C1 segment of cervical spinal cord (tissue), 14 donors: ENCODE measurements at places on chromosomes 1 and 21.

DNA sequence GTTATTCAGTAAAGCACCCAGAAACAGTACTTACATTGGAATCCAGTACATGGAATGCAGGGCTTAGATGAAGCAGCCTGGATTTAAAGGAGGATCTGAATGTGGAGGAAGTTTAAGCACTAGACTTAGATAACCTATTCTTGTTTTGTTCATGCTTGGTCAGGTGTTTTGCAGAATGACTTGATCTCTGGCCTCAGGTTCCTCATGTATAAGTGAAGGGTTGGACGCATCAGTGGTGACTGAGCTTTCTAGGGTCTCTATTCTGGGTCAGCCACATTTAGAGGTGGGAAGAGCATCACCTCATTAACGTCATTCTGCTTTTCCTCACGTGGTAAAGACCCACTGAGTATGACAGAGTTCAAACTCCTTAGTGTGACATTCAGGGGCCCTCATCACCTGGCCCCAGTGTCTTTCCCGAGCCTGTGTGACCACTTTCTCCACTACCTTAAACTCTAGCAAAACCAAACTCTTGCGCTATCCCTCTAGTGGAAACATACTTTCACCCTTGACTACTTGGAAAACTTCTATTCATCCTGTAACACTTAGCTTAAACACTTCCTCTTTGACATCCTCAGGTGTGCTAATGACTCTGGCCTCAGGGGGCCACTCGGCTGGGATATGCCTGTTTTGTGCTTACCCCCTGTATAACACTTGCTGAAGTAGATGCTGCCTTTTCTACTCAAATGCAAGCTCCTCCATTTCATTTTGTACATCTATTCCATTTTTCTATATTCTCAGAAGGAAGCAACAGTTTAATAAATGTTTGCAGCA, 871 bp upstream of the ERICH3 start:
- DNase-seq: no peak

DNA sequence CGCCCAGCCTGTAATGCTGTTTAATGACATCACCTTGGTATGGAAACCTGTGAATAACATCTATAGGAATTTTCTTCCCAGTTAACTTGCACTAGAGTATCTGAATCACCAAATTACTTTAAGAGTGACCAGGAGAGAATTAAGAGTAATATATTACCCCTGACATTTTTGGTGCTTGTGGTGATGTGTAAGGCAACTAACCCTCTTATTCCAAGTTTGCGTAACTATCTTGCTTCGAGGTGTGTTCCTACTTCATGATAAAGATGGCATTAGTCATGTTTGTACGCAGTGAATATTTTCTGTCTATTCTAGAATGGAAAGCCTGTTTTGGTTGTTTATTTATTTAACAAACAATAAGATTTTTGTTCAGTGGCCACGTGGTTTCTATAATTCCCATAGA, 131.3 kb downstream of the ZP4 start:
- DNase-seq: no peak

- DNase-seq: peak; percentile 17
These were observed 98.2 kb downstream of the EPHB2 start for GRCh38 chr1:22808676-22809483.

GRCh38 chr1:200316148-200316803, 93.6 kb downstream of the ZNF281 start:
- DNase-seq: no peak

DNA sequence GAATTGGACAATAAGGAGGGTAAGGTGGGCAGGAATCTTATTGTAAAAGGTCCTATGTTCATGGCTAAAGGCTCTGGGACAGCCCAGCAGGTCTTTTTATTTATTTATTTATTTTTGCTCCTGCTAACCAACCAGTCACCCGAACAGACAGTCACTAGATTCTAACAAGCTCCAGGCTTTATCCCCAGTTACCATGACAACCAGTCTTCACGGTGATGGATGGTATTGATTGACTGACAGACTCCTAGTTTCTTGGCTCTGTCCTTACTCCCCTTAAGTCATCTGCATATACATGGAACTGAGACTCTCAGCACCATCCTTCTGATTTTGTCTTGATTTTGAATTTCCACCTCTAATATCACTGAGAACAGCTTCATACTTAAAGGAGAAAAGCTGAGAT, 44.3 kb downstream of the C8A start:
- DNase-seq: no peak

GRCh38 chr1:229406798-229407197, 27.1 kb downstream of the ACTA1 start:
- DNase-seq: no peak

GRCh38 chr1:228990906-228991569, 255.8 kb downstream of the RHOU start:
- DNase-seq: no peak

GRCh38 chr1:201329286-201329685, 46.0 kb downstream of the PKP1 start:
- DNase-seq: no peak

GRCh38 chr1:87844251-87844650, 515.6 kb downstream of the LMO4 start:
- no peak for DNase-seq

GRCh38 chr1:154802336-154802969, 67.6 kb downstream of the KCNN3 start:
- no peak for DNase-seq

DNA sequence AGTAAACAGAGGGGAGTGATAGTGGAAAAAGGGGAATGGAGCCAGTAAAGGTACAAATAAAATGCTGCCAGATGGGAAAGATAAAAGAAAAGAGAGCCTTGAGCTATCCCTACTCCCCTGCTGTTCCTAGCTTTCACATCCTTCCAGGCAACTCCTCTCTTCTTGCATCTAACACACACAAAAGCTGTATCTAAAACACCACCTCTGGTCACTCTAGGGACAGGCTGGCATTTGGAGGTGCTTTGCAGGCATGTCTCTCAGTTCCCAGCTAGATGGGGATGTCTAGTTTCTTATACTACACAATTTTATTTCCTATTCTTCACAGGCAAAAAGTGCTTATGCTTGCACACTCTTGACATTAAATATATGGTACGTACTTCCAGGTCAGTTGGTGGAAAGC, 185.1 kb upstream of the ST6GALNAC5 start:
- DNase-seq: no peak

GRCh38 chr21:42613756-42614155, 39.7 kb upstream of the PDE9A start:
- no peak for DNase-seq

- no peak for DNase-seq
These were observed 34.6 kb downstream of the SLAMF6 start for GRCh38 chr1:160488347-160489058.

DNA sequence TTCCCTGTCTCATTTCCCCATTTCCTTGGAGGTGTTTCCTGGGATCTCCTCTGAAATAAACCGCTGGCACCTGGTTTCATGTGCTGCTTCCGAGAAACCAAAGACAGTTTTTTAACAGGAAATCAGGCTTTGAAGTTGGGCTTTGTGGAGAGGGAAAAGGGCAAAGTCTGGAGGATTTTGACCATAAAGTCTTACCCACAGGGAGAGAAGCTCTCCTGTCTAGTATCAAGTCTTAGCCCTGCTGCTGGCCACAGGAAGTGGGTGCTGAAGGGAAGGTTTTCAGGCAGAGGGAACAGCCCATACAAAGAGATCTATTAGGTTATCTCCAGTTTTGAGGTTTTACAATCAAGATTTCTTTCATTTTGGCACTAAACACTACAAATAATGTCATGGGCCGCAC, 29.3 kb downstream of the SLC5A9 start:
- DNase-seq: no peak

- DNase-seq: no peak
These were observed 29.1 kb downstream of the ARID1A start for GRCh38 chr1:26724926-26725325.

- no peak for DNase-seq
These were observed 57.4 kb downstream of the DNTTIP2 start for GRCh38 chr1:93821423-93822144.

DNA sequence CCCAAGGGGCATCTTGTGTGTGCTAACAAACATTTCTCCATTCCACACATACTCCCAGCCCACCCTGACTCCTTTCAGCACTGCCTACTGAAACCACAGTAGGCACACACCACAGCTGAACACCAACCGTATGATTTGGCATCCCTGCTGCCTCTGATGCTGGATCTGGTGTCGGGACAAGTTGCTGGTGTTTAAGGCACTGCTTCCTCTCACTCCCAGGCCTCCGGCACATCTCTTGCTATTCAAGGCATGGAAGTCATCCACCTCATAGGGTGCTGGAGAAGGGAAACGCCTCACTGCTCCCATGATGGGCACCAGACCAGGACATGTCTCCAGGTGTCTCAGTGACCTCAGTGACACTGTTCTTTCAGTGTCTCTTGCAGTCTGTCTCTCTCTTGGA, 2.4 kb upstream of the ITLN2 start:
- no peak for DNase-seq

GRCh38 chr1:115225993-115226685, 111.9 kb downstream of the NGF start:
- DNase-seq: no peak

DNA sequence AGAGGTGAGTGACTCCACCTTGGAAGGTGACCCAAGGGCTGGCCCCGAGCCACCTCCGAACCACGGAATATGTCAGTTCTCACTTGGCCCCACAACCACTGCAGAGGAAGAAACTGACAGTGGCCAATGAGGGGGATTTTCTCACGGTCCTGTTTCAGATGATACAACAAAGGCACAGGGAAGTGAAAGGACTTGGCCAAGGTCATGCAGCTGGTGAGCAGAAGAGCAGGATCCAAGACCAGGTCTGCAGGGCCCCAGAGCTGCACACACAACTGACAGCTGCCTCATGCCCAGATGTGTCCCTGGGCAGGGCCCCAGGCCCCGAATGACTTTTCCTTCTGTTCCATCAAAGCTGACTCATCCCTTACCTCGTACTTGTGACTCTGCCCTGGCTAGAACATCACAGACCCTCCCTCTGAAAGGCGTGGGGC, 25.8 kb upstream of the EVA1B start:
- no peak for DNase-seq

DNA sequence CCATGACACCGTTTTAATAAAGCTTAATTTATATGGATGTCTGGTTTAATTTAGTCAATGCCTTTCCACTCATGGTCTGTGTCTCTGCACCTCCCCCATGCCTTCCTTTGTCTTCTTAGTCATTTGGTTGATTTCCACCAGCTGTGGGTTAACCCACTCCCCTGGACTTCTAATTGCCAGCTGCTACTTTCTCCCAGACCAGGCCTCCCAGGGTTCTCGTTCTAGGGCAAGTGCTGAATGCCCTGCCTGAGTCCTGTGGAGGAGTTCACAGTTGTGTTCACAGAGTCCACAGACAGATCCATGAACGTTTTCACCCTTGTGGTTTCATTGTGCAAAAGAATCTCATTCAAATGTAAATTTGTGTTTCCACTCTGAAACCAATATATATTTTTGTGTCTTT, 243.4 kb downstream of the NUF2 start:
- DNase-seq: no peak

- no peak for DNase-seq
These were observed 1.7 kb downstream of the DHCR24 start for GRCh38 chr1:54885237-54885679.

- DNase-seq: no peak
These were observed 157.3 kb downstream of the GRIK3 start for GRCh38 chr1:36876990-36877389.

GRCh38 chr1:109282497-109282951, 421 bp downstream of the PSRC1 start:
- DNase-seq: no peak

DNA sequence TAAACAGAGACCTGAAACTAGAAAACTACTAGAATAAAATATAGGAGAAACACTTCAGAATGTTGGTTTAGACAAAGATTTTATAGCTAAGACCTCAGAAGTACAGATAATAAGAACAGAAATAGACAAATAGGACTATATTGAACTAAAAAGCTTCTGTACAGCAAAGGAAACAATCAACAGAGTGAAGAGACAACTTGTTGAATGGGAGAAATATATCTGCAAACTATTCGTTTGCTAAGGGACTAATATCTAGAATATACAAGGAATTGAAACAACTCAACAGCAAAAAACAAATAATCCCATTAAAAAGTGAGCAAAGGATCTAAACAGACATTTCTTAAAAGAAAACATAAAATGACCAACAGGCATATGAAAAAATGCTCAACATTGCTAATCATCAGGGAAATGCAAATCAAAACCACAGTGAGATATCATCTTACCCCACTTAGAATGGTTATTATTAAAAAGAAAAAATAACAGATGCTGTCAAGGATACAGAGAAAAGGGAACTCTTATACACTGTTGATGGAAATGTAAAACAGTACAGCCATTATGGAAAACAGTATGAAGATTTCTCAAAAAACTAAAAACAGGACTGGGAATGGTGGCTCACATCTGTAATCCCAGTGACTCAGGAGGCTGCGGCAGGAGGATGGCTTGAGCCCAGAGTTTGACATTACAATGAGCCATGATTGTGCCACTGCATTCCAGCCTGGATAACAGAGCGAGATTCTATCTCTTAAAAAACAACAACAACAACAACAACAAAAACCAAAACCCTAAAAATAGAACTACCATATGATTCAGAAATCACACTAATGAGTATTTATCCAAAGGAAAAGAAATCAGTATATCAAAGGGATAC, 37.3 kb upstream of the ZSWIM5 start:
- no peak for DNase-seq

DNA sequence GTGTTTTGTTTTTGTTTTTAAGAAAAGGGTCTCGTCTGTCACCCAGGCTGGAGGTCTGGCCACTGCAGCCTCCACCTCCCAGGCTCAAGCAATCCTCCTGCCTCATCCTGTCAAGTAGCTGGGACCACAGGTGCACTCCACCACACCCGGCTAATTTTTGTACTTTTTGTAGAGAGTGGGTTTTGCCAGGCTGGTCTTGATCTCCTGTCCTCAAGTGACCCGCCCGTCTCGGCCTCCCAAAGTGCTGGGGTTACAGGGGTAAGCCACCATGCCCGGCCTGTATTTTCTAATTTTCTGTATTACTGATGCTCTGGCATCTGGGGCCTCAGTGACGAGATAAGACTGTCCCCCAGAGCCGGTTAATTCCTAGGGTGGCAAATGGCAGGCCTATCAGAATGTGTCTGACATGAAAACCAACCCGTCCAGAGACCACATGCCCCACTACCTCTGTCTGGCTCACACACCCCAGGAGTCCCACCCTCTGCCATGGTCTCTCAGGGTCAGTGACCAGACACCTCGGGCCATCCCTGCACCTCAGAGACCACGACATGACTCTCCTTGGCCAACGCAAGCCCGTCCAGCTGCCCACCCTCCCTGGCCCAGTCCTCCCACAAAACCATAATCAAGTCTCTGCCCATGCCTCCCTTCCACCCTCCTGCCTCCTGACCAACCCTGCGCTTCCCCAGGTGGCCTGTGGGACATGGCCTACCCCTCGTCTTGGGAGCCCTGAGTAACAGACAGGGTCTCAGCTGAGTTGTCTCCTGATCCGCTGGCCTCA, 12.5 kb downstream of the NPHP4 start:
- no peak for DNase-seq

DNA sequence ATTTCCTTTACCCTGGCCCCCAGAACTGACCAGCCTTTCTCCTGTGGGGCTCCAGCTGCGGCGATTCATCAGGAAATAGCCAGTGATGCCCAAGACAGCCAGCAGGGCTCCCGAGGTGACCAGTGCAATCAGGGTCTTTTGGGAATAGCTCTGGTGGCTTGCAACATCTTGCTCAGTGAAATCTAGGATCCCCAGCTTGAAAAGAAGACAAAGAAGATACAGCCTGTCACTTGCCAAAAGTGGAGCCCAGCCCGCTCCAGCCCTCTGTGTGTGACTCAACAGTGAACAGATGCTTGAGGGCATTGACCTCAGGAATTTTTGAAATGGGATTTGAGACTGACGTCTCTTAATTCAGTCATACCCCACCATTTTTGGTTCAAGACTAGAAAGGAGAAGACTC, 22.3 kb downstream of the CD34 start:
- no peak for DNase-seq

GRCh38 chr1:53731043-53731600, 7.8 kb downstream of the GLIS1 start:
- DNase-seq: no peak

GRCh38 chr1:91745640-91746373, 140.1 kb downstream of the TGFBR3 start:
- no peak for DNase-seq
